ENCODE measurements at places on chromosomes 4 and X.

DNA sequence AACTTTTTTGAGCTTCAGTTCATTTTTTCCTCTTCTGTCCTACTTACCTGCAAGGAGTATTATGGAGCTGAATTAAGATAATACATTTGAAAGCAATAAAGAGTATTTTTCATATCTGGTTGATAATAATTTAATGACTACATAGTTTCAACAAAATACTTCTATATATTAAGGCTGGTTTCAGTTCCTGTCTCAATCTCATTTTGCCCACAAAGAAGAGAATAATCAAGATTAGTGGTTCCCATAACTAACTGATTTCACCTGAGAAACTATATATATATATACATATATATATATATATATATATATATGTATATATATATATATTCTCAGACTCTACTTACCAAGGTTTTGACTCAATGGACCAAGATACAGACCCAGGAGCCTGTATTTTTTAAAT is 87.7 kb upstream of the ATOH1 start:
- no peak for DNase-seq

DNA sequence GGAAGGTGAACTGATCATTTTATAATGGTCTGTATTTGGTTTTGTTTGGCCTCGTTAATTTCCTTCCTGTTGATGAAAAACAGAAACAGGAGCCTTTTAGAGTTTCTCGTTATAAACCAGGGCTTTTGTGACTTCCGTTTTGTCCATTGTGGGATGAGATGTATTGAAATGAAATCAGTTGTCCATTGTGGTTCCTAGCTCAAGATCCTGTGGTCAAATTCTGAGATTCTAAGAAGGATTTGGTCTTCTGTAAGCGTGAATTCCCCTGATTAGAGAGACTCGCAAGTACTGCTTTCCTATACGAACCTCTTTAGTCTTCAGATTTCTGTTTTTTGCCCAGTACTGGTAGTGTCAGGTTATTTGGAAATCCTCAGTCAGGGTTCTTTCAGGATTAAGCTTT is 101.7 kb downstream of the RAPGEF2 start:
- no peak for DNase-seq

DNA sequence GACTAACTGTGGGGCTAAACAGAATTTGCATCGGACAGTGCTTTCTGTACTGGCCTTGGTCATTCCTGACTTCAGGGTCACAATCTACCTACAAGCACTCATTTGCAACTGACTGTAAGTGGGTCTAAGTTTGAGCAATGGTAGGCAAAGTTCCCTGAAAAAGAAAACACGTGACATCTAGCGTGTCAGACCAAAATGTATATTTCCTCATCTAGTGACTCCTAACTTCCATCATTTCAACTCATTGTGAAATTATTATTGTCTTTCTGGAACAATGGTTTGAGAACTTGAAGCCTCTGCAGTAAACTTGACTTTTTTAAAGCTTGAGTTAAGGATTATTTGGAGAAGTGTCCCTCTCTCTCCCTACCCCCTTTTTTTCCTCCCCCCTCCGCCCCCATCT is 113.6 kb downstream of the MID1 start:
- DNase-seq = no peak

DNA sequence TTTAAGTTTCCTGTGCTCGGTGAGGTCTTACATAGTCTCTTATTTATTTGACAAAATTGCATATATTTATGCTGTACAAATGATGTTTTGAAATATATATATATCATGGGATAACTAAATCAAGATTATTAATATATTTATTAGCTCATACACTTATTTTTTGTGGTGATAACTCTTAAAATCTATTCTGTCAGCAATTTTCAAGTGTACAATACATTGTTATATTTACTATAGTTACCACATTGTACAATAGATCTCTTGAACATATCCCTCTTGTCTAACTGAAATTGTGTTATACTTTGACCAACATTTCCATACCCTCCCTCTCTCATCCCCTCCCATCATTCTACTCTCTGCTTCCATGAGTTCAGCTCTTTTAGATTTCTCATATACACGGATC is 516.6 kb upstream of the LCORL start:
- no peak for DNase-seq

GRCh38 chrX:130552444-130553073 is 150.8 kb downstream of the RBMX2 start:
- no peak for DNase-seq

DNA sequence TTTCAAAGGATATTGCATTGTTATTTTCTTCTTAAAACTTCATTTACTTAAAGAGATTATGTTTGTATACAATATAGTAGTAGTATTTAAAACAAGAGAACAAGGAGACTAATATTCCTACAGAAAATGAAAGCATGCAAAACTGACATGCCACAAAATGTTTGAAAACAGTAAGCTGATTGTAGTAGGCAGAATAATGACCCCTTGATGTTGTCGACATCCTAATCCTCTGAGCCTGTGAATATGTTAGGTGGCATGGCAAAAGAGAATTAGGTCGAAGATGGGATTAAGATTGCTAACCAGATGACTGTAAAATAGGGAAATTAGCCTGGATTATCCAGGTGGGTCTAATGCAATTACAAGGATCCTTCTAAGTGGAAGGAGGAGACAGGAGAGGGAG is 522.2 kb upstream of the NR3C2 start:
- DNase-seq = no peak

GRCh38 chrX:13258052-13258444 is 61.8 kb downstream of the ATXN3L start:
- DNase-seq = no peak

DNA sequence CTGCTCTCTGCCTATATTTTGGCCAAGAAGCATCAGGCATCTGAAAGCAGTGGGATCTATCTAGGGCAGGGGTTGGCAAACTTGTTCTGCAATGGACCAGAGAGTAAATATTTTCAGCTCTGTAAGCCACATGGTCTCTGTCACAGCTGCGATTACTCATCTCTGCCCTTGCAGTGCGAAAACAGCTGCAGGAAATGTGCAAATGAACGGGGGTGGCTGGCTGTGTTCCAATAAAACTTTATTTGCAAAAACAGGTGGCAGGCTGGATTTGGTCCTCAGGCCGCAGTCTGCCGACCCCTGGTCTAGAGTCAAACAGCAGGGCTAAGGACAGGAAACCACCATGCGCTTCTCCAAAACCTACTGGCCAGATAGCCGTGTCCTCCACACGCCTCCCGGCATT is 48.6 kb downstream of the ACOX3 start:
- DNase-seq = peak; percentile 75

DNA sequence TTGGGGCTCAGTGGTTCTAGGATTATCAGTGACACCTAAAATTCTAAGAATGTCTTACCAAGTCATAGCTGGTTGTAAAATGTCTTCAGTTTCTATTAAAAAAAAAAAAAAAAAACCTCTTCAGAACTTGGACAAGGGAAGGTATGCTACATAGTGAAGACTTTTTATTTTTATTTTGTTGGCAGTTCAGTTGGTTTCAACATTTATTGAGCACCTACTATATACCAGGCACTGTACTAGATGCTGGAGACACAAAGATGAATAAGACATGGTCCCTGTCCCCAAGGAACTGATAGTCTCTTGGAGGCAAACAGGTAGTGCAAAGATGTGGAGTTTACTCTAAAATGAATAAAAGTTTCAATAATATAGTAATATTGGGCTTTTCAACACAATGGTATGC is 8.9 kb upstream of the BBS7 start:
- DNase-seq = no peak

- DNase-seq = no peak
Measured at GRCh38 chrX:17913801-17914200, 52.7 kb upstream of the RAI2 start.

GRCh38 chr4:151013491-151013890 is 1.6 kb downstream of the LRBA start:
- DNase-seq = no peak

- DNase-seq = no peak
Measured at GRCh38 chr4:22473268-22473667, 42.6 kb downstream of the ADGRA3 start.

DNA sequence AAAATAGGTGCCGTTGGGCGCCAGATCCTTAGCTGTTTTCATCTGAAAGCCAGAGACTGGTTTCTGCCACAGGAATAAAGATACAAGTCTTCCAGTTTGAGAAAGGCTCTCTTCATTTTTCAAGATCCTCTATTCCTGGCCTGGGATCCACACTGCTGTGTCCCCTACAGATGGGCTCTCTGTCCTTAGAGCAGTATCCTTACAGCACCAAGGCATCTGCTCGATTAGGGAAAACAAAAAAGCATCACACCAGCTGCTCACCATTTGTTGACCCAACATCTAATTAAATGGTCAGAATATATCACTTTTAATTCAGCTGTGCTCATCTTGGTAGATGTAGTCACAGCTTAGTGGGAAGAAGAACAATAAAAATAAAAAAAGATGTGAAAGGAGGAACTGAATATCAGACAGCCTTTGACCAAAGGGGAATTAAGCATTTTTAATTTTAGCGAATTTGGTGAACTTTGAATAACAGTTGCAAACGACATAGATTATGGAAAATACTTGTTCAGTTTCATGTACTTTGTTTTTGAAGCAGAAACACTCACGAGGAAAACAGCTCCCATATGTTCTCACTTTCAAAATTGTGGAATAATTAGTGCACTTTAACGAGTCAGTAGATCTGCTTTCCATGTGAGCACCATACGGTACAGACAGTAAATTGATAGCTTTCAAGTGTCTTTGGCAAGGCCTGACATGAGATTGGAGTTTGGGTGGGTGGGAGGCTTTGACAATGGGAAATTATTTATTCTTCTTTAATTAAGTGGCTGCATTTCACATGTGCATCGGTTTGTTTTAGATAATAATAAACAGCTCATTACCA is 148.4 kb upstream of the CLNK start:
- no peak for DNase-seq
